Fibroblast of mammary gland (primary cell): ENCODE measurements at places on chromosomes 1 and 21.

GRCh38 chr21:26842974-26843932 lies 2.0 kb downstream of the ADAMTS1 start:
- DNase-seq, result peak; percentile 97

DNA sequence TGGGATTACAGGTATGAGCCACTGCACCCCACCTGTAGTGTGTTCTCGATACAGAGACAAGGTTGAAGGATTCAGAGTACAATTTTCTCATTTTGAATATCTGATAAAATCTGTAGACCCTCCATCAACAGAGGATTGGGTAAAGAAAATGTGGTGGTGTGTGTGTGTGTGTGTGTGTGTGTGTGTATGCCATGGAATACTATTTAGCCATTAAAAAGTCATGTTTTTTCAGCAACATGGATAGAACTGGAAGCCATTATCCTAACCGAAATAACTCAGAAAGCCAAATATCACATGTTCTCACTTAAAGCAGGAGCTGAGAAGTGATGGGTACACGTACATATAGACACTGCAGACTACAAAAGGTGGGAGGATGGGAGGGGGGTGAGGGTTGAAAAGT lies 57.9 kb downstream of the TRAF5 start:
- no peak for DNase-seq

DNA sequence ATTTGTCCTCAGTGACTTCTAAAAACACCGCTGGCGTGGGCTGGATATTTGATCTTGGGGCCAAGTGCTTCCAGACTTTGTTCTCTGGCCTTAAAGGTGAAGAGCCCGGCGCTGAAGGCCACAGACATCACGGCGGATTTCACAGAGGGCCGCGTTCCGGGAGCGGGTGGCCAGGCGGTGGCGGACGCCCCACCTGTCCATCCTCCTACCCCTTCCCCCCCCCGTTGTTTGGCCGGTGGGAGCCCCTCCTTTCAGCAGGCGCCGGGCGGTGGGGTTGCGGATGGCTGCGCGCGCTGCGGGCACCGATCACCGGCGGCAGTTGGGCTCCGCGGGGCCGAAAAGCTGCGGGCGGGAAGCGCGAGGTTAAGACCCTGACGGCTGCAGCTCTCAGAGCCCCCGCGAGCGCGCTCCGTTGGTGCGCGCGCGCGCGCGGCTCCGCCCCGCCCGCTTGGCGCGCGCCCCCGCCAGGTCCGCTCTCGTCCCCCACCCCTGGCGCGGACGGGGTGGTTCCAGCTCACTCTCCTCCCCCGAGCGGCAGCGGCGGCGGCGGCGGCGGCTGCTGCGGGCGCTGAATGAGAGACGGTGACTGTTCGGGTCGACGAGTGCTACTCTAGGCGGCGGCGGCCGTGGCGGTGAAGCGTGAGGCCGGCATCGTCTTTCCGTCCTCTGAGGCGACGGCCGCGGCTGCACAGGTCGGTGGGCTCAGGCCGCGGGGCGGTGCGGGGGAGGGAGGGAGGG lies at the start of gene RALGPS2:
TSS of gene RALGPS2 (plus strand) at position 517 of the 738 bp plus-strand sequence. CDS start 51,521 bp downstream, outside the sequence.
- DNase-seq, result peak; percentile 57

DNA sequence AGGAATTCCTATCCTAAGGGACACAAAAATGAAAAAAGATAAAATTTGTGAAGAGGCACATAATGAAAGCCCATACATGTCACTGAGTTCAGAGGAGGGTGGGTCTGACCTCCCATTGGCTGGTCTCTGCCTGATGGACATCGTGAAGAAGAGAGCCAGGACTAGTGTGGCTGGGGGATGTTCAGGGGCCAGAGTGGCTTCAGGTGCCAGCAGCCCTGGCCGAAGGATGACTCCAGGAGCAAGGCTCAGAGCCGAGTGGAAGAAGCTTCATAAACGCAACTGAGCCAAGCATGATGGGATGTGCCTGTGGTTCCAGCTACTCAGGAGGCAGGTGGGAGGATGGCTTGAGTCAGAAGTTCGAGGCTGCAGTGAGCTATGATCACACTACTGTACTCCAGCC lies 56.9 kb upstream of the ATP5PO start:
- DNase-seq, result no peak

- DNase-seq, result no peak
Measured at GRCh38 chr21:37159053-37159776, 86.2 kb downstream of the TTC3 start.

- no peak for DNase-seq
Measured at GRCh38 chr1:8864713-8865344, 13.7 kb downstream of the ENO1 start.

DNA sequence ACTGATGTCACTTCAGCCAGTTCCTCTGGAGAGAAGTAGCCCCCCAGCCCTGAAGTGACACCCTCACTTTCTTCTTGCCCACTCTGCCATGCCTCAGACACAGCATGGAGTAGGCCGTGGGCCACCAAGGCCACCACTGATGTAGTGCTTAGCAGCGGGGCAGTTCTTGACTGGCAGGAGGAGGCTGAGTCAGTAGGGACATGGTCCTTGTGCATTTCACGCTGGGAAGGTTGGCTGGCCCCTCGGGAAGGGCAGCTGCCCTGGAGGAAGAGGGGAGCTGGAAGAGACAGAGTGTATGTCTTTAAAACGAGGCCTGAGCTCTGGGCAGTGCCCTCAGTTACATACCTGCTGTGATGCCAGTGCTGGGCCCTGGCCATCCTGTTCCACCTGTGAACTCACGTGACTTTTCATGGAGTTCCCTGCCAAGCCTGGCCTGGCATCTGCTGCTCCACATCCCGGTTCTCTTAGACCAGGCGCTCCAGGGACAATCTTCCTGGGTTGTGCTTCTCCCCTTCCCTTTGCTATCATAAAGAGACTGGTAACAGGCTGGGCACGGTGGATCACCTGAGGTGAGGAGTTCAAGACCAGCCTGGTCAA lies 158.6 kb upstream of the TMEM51 start:
- DNase-seq, result no peak

DNA sequence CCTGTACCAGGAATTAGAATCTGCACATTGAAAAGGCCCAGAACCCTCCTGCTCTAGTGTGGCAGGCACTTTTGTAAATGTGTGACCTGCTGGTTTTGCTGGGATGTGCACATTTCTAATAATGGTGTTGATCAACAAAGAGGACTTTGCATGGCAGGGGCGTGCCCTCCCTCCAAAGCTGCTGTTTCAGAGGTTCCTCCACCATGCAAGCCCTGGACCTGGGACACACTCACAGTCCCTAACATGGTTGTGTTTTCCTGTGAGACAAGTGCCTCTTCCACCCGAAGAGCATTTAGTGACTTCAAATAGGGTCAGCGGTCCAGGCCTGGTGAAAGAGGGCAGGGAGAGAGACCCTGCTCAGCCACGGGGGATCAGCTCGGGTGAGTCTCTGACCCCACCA lies 28.1 kb downstream of the TENT5C start:
- DNase-seq, result no peak

GRCh38 chr1:226983247-226983991 lies 43.3 kb downstream of the COQ8A start:
- DNase-seq, result no peak

DNA sequence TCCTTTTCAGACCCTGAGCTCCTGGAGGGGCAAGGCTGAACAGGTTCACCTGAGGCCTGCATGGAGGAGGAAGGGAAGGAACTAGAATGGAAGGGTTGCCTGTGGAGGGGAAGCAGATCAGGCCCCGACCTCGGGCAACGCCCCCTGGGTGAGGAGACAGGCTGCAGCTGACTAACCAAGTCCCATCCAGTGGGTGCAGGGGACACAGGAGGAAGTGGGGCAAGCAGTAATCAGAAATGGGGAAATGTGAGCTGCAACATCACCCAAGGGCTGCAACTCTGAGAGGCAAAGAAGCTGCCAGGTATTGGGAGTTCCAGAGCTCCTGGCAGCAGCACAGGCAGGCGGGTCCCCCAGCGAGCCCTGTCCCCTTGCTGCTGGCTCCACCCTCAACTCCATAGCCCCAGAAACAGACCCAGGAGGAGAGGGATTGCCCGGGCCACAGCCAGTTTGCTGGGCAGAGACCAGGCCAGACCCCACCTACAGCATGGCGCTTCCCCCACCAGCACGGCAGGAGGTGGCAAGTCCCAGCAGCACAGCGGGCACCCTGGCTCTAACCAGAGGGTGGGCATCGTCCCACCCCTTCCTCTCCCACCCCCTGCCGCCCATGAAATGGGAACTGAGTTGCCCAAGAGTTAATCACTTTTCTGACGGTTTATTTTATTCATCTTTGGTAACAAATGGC lies 38.5 kb downstream of the MRPL37 start:
- no peak for DNase-seq

DNA sequence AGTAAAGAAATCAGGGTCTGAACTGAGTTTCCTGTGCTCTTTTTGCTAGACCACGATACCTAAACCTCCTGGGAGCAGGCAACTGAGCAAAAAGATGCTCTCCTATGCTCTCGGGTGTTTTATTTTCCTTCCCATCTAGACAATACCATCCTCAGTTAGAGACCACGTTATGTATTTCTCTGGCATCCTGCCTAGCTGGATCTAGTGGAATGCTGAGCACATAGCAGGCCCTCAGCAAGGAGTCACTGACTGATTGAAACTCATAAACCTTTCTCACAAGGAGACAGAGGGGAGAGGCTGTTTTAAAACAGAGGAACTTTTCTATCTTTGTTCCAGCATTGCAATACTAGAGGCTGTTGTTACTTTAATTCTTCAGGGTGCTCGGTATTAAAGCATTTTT lies 168.0 kb downstream of the CYYR1 start:
- DNase-seq, result no peak

- DNase-seq, result no peak
Measured at GRCh38 chr1:10113501-10113900, 80.7 kb downstream of the UBE4B start.

DNA sequence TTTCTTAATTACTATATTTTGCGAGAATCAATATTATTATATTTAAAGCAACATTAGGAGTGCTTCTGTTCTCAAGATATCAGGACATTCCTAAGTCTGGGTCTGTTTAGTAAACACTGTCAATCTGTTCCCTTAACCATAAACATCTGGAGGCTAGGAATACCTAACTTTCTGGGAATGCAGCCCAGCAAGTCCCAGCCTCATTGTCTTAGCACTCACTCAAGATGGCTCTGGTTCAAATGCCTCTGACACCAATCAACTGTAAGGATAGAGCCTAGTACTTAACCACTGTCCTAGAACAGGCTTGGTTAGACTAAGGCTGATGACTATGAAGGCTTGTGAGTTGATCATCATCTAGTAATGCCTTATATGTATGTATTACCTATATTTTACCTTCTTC lies 61.5 kb downstream of the TNN start:
- DNase-seq, result peak; percentile 89

DNA sequence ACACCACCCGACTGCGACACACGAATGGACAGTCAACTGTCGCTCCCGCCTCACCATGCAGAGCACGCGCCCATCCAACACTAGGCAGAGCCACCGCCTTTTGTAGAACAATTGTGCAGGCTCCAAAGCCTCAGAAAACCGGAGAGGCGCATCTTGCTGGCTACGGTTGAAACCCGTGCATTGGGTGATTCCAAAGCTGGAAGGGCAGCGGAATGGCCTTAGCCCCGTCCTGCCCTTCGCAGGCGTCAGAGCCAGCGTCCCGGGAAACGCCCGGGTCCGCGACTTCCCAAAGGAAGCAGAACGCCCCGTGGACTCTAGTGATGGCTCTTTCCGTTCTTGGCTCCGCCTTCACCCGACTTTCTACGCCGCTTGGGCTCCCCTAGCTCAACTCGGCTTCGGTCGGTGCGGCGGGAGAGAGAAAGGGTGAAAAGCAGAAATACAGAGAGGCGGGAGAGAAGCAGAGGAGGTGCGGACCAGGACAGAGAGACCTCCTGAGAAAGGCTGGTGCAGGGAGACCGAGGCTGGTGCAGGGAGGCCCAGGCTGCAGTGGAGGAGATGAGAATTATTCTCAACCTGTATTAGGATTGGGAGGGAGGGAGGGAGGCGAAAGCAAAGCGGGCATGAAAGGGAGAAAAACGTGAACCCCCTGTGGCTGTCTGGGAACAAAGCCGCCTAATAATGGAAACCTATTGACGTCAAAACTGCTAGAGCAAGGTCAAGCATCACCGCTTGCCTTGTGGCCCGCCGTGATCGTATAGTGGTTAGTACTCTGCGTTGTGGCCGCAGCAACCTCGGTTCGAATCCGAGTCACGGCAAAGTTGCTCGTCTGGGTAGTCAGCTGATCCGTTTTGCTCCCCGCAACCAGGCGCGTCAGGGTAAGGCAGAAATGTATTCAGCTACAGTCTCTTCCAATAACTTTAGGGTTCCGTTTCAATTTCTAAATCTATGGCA lies 99.5 kb downstream of the PRKAB2 start:
- DNase-seq, result no peak

DNA sequence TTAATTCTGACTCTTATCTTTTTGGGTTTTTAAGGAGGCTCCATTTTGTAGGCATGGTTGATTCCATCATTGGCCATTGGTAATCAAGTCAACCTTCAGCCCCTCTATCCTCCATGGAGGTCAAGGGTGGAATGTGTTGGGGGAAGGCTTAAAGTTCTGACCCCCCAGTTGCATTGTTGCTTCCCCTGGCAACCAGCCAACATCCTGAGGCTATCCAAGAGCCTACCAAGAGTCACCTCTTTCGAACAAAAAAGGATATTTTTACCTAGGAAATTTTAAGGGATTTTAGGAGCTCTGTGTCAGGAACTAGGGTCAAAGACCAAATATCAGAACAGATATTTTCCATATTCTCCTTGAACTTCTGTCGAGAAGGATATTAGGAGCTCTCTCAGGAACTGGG lies 251.8 kb downstream of the RYR2 start:
- DNase-seq, result no peak

DNA sequence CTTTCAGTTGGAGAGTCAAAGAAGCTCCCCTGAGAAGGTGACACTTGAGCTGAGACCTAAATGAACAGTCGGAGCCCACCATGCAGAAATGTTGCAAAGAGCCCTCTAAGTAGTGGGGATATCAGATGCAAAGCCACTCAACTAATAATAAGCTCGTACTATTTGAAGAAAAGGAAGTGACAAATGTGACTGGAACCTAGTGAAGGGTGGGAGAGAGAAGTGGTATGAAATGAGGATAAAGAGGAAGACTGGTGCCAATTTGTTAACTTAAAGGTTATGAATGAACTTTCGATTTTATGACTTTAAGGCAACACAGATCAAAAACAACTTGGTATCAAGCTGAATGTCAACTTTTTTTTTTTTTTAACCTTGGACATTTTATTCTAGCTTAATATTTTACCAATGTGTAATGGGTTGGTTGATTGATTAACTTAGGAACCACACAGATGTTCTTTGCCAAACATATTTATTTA lies 14.7 kb downstream of the LYPLAL1 start:
- DNase-seq, result peak; percentile 7

- no peak for DNase-seq
Measured at GRCh38 chr1:219988387-219988786, 57.9 kb downstream of the EPRS1 start.

GRCh38 chr1:216207154-216207553 lies 216.1 kb downstream of the USH2A start:
- no peak for DNase-seq

GRCh38 chr1:184075055-184076029 lies 23.8 kb downstream of the TSEN15 start:
- DNase-seq, result peak; percentile 70
